ENCODE measurements at places on chromosomes 6 and 20.

DNA sequence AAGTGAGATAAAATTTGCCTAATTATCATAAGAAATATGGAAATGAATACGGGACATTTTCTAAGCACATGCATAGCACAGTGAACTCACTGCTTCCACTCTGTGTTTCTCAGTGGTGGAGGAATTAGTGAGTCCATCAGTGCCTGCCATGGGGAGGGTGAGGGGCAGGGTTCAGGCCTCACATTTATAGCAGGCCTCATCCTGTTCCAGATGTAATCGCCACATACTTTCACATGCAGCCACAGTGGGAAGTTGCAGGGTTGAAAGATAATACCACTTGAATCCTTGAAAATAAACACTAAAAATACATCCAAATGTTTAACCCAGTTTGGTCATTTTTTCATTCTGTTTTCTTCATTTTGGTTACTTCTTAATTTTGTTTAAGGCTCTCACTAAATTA is 29.9 kb upstream of the ANKEF1 start:
- no peak for DNase-seq

DNA sequence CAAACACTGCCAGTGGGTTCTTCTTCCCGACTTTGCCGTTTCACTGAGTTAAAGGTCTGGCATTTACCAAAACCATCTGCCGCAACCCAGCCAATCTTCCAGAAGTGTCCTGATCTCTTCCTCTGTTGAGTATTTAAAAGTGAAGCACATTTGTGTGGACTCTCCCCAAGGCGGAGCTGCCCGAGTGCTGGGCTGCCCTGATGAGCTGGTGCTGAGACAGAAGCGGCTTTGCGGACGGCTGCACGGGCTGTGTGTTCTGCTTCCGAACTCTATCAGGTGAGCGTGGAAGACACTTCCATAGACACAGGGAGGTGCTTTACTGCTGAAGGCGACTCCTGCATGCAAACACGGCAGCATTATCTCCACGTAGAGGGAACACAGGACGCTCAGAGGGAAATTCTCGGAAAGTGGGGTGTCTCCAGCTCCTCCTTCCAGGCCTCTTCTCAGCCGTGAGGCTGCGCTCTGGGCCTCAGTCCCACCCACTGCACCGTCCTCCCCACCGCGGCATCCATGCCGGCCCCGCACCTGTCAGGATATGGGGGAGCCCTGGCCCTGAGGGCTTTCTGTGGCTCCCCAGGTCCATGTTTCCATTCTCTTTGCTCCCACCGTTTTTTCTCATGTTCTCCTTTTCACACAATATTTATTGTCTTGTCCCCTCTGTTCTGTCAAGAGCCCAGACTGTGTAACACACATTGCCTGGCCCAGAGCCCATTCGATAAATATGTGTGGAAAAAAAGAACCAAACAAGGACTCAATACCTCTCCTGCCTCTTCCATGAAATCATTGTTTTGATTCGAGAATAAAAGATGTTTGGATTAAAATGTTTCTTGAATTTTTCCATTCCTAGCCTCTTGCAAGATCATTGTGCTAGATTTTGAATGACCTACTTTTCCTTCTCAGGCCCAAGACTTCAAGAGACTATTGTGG is 205.1 kb downstream of the DLL1 start:
- DNase-seq = no peak

DNA sequence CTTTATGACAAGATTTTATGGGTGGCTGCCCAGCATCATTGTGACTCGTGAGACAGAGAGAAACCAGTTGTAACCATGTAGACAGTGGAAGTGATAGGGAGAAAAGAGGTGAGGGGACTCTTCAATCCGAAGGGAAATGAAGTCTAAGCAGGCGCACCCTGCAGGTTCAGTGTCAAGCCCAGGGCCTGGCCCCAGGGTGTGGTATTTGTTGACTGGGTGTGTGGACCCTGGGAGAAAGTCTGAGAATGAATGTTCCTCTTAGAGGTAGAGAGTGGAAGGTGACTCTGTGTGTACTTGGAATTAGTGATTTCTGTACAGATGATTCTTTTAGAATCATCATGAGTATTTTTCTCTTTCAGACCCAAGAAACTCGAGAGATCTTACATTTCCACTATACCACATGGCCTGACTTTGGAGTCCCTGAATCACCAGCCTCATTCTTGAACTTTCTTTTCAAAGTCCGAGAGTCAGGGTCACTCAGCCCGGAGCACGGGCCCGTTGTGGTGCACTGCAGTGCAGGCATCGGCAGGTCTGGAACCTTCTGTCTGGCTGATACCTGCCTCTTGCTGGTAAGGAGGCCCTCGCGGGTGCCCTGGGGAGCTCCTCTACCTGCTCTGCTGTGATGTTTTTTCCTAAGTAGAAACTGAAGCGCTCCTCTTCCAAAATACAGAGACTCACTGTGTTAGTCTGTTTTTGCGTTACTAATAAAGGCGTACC is 68.0 kb downstream of the PTPN1 start:
- no peak for DNase-seq

DNA sequence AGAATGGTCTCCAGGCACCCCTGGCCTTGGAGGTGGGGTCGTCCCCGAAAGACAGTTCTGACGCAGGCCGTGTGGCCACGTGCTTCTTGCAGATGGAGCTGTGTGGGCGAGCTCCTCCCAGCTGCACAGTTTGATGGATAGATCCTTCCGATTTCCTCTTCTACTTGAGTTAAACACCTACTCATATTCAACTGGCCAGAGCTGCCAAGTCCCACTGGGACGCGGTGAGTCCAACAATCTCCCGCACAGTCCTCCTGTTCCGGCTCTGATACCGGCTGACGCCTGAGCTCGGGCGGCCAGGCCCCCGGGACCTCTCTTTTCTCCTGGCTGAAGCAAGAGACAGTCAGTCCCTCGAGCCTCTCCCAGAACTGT is 57.9 kb upstream of the DACT2 start:
- no peak for DNase-seq

- no peak for DNase-seq
These were observed 3.9 kb upstream of the INSM1 start for GRCh38 chr20:20363799-20364592.

- no peak for DNase-seq
These were observed 7.5 kb downstream of the BPI start for GRCh38 chr20:38311491-38311890.

- DNase-seq = no peak
These were observed 33.2 kb upstream of the ADGRF5 start for GRCh38 chr6:46954837-46955451.

GRCh38 chr6:122833021-122833491 is 44.0 kb downstream of the SMPDL3A start:
- no peak for DNase-seq

DNA sequence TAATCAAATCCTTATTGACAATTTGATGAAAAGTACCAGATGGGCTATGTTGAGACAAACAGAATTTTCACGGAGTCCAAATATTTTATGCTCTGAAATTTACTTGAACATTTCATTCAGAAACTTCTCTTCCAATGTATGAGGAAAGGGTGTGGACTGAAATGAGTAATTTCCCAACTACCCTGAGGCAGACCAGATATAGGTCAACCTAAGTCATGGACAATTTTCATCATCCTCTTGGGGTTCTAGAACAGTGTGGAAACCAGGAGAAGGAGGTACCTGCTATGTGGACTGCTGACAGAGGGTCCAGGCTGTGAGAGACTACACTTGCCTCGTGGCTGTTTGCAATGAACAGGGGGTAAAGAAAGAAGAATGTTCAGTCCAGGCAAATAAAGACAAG is 323.0 kb downstream of the ESR1 start:
- DNase-seq = no peak

GRCh38 chr6:15349379-15349778 is 103.5 kb downstream of the JARID2 start:
- no peak for DNase-seq

DNA sequence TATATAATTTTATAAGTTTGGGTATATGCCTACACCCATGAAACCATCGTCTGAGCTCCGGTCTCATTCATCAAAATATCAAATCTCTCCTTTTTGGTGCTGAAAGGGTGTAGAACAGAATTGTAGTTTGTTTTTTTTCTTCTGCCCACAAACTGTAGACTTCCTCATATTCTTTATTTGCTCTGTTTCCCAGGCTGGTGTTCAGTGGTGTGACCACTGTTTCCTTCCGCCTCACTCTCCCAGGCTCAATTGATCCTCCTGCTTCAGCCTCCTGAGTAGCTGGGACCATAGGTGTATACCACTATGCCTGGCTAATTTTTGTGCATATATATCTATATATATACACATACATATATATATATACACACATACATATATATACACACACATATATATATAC is 139.6 kb upstream of the HCRTR2 start:
- DNase-seq = no peak

GRCh38 chr6:40232698-40233097 is 298.4 kb upstream of the MOCS1 start:
- no peak for DNase-seq

DNA sequence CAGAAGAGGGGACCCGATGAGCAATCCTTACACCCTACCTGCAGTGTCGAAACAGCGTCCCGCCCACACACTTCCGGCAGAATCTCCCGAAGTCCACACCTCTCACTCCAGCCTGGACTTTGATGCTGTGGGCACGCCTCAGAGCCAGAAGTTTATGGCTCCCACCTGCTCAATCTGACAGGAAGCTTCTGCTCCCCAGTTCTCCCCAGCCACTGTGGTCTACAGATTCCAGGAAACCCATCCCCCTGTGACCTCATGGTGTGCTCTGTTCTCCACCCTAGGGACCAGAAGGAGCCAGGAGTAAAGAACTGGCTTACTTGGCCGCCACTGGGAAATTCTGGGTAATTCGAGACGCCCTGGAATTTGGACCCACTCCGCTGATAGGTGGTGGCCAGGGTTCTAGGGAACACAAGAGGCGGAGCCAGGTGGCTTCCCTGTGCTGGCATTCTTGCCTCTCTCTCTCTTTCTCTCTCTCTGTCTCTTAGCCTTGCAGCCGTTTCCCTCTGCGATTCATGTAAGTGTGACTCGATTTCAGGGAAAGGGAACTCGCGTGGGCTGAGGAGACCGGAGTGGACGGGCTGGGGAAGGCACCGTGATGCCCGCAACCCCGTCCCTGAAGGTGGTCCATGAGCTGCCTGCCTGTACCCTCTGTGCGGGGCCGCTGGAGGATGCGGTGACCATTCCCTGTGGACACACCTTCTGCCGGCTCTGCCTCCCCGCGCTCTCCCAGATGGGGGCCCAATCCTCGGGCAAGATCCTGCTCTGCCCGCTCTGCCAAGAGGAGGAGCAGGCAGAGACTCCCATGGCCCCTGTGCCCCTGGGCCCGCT is at the start of gene TRIM15:
TRIM15 (plus strand) TSS at position 457 of the 828 bp plus-strand sequence; CDS start at position 596, 139 bp downstream.
- DNase-seq = no peak

DNA sequence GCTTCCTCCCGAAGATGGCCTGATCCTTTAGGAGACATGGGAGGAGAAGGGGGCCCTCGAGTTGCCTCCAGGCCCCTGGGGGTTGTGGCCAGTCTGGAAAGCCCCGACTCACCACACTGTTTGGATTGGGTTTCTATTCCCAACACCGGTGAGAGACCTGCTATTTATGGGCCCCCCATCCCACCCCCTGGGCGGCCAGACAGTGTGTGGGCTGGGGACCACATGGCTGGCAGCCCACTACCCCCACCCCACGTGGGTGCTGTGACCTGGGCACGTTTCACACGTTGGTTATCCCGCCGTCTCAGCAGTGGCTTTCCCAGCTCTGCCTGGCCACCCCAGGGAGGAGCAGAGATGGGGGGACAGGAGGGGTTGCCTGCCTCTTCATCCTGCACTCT is 116.1 kb downstream of the VEGFA start:
- no peak for DNase-seq

DNA sequence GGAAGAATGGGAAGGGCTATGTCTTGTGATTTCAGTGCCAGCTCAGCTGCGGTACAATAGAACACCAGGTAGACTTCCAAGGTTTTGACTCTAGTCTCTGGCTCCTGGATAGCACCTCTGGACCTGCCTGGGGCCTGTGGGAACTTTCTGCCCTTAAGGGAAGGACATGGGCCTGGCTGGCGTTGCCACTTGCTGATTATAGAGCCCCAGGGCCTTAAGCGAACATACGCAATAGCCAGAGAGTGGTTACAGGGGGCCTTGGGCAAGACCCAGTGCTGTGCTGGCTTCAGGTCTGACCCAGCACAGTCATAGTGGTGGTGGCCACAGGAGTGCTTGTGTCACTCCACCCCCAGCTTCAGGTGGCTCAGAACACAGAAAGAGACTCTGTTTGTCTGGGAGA is 131.1 kb upstream of the COL21A1 start:
- DNase-seq = no peak

- no peak for DNase-seq
These were observed 77.1 kb upstream of the FRMD1 start for GRCh38 chr6:168155821-168156741.

DNA sequence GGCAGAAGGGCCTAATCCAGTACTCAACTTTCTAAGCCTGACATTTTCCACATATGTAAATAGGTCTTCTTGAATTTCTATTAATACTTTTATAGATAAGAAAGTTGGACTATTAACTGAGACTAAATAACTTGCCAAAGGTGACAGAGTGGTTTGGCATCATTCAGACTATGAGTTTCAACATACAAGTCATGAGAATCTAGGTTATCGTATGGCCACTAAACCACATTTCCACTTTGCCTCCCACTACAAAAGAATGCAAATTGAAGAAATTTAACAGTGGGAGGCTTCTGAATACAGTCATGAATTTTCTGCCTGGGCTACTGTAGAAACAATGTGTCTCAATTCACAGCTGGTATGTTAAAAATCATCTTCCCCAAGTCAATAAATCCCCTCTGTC is 531.0 kb upstream of the AGPAT4 start:
- no peak for DNase-seq

GRCh38 chr20:7327810-7328209 is 560.3 kb downstream of the BMP2 start:
- no peak for DNase-seq

DNA sequence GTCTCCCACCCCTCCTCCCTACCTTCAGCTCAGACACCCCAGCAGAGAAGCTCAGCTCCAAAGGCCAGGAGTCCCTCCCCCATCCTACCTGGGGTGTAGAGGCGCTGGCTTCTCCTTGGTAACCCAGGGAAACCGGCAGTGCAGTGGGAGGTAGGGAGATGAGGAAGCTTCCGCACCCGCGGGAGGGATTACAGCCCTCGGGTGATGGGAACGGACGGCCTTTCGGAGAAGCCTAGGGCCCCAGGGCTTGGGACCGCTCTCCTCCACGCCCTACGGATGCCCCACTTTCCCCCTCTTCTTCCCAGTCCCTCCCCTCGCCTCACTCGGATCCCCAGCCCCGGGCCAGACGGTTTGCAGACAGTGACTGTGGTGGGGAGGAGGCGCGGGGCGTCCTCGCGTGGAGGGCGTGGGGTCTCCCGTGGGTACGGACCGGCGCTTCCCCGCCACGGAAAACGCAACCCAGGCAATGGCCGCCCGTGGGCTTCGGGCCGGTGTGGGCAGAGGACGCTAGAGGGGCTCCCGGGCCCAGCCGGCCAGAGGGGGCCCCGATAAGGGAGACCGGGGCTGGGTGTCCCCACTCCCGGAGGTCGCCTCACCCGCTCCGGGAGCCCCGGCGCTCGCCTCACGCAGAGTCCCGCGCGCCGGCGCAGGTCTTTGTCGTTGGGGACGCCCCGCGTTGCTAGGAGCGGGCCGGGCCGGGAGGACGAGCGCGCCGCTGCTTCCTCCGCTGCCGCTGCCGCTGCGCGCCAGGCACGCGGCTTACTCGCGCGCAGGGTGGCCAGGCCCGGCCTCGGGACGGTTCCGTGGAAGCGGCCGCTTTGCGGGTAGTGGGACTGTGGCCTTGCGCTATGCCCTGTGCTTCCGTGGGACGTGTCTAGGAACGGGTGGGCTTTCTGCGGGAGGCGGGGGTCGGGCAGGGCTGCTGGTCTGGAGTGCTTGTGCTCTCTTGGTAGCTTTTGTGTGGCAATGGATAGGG is 15.8 kb downstream of the AARS2 start:
- DNase-seq = no peak

Data from GM12878 (cell line).